ENCODE measurements at places on chromosomes 2 and 18.

DNA sequence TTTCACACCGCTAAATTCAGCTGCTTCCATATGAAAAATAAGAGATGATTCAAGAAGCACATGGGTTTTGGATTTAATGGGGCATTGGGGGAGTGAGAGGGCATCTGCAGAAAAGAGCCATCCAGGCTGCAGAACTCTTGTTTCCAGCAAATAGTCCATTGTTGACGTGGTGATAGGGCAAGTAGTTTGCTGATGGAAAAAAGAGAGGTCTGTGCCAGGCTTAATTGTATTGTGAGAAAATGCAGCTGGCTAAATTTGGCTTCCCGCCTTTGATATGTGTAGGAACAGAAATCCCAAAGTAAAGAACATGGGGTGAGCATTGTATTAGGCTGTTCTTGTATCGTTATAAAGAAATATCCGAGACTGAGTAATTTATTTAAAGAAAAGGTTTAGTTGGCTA lies 199.5 kb downstream of the SETBP1 start:
- DNase-seq, result no peak

- DNase-seq, result no peak
These were observed 418.9 kb upstream of the POU3F3 start for GRCh38 chr2:104434966-104435365.

DNA sequence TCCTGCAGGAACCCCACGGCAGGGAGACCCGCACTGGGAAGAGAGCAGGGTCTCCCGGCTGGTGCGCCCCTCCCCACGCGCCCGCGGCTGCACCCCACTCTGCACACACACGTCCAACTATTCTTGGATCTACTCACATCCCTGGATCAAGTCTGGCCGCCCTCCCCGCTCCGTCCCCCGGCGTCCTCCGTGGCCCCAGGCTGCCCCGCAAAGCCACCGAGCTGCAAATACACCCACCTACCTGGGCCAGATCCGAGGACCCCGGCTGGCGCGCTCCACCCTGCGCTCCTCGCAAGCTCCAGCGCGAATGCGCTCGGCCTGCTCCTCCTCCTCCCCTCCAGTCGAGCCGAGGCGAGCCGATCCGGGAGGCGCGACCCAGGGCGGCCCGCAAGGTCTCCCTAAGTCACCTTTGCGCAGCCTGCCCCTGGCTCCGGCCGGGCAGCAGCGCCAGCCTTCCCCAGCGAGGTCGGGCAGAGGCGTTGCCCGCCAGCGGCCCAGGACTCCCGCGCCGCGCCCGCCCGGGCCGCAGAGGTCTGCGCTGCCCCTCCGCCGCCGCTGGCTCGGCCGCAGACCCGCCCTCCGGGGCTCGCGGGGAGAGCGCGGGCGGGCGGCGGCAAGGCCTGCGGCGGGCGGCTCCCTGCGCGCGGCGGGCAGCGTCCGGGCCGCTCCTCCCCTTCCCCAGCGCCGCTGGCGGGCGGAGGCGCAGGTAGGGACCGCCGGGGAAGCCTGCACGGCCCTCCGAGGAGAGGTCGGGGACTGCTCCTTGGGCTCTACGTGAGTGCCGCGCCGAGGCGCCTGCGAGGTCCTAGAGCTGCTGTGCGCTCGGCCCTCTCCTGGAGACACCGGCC lies 126.0 kb downstream of the OSBPL1A start:
- no peak for DNase-seq

- no peak for DNase-seq
These were observed 639.9 kb downstream of the LRP1B start for GRCh38 chr2:141490886-141491285.

GRCh38 chr18:26017929-26018328 lies 72.5 kb downstream of the SS18 start:
- no peak for DNase-seq

DNA sequence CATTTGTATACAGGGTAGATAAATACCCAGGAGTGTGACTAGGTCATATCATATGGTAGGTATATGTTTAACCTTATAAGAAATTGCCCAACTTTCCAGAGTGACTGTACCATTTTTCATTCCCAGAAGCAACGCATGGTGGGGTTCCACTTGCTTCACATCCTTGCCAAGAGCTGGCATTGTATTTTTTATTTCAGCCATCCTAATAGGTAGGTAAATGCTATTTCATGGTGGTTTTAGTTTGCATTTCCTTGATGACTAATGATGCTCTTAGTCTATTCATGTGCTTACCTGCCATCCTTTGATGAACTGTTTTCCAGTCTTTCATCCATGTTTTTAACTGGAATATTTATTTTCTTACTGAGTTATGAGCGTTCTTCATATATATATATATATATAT lies 51.9 kb downstream of the MAP4K3 start:
- DNase-seq, result no peak

GRCh38 chr18:40347261-40347660 lies 1607.8 kb upstream of the PIK3C3 start:
- no peak for DNase-seq

DNA sequence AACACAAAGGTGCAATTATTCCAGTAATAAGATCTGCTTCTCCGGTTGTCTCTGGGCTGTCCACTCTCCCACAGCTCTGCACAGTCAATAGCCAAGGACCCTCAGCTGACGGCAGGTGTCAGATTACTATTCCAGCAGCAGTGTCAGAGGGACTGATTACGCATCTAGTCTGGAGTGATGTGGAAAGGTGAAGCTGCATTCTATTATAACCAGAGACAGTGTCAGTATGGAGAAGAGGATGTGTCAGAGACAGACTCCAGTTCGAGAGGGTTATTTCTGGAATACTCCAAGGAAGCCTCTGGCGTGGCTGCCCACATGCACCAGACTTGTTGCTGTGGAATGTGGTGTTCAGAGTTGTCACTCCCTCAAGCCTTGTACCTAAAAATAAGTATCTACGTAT lies 163.6 kb upstream of the TMEM200C start:
- no peak for DNase-seq

DNA sequence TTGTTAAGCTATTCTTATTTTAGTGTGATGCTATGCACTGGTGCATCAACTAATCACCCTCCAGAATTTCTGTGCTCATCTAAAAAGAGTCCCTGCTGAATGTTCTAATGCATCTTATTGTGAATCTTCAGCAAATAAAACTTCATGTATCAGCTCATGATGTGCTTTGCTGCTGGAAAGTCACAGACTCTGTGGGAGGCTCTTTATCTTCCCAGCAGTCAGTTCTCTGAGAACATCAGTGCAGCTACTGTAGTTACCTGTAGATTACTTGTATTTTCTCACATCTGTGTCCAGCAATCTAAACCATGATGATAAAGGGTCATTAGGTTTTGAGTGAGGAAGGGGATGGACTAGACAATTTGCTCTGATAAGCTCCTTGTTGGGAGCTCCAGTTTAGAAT lies 141.6 kb upstream of the SP3 start:
- DNase-seq, result no peak

DNA sequence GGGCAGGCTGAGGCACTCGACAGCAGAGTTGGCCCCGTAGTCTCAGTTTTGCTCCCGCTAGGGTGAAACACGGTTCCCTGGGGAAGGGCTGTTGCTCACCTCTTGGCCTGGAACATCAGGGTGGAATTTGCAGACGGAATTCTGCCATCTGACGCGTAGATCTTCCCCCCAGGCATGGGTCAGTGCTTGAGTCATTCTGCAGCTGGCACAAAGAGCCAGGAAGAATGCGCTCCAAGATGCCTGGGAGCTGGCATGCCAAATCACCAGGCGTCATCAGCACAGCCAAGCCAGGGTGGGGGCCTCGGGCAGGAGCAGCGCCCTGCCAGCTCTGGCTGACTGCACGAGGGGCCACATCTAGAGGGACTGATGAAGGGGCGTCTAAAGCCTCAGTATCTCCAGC lies 42.7 kb downstream of the ODC1 start:
- DNase-seq, result no peak

DNA sequence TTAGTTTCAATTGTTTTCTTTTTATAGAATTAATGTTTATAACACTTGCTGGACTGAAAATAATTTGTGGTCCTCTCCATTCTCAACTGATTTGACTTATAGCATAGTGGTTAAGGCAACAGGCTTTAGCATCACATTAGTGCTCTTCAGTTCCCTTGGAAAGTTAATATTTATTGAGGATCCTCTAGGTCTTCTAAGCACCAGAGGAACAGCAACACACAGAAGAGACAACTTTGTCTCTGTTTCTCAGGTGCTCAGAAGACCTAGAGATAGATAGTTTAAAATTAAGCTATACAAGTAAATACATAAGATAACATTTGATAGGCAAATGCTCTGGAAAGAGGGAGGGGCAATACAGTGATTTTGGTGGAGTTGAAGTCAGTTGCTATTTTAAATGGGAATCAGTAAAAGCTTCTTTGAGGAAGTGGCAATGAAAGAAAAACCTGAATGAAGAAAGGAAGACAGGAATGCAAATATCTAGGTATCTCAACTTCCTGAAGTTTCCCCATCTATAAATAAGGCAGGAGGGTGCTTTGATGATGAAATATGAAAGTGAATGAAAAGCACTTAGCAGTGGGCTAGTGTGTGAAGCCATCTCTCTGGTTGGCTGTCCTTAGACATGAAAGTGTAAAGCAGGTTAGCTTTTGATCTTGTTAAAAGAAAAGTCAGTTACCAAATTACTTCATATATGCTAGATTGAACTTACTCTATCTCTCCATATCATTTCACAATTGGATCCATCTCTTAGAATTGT lies 7.9 kb downstream of the NEUROD1 start:
- DNase-seq, result no peak

- DNase-seq, result no peak
These were observed 142.6 kb upstream of the ALKAL2 start for GRCh38 chr2:430291-431040.

DNA sequence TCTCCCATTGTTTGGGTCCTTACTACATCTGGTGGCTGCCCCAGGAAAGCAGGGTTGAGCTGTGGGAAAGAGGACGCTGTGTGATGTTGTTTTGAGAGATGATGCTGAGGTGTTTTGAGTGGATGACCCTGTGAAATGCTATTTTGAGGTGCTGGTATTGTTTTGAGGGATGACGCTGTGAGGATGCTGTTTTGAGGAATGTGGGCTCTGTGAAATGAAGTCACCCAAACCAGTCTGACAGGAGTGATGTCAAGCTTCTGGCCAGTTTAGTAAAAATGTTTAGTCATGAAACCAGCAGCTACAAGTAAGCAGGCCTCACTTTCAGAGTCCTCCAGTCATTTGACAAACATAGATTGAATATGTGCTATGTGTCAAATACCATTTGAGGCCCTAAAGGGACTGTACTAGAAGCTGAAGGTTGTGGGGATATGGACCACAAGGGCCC lies 16.1 kb upstream of the PUM2 start:
- no peak for DNase-seq

- DNase-seq, result no peak
These were observed 77.8 kb downstream of the FAM161A start for GRCh38 chr2:61775956-61776570.

GRCh38 chr18:805008-805754 lies 6.9 kb downstream of the YES1 start:
- no peak for DNase-seq

DNA sequence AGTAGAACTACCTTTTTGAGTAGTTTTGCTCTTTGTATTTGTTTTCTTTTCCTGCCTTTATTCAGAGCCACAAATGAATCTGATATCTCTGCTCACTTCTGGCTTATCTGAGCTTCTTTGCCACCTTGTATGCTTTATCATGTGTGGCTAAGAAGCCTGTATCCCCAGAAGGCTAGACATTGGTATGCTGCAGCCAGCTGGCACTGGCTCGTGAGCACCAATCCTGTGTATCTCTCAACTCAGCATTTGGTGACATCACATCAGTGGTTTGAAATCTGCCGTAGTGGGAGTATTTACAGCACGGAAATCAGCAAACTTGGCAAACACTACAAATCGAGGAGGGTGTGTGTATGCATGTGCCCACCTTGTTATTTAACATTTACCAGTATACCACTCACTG lies 183.7 kb upstream of the LHCGR start:
- DNase-seq, result no peak
